ENCODE measurements at places on chromosomes 1 and 21. TPM values are rescaled to one million over a fixed set of nuclear protein-coding genes. Genes with fewer than 3 reads are reported as not detected.

Gene MRPS6
- 26.9 TPM for total RNA-seq

Gene IL12RB2
- not detected for total RNA-seq

DNA sequence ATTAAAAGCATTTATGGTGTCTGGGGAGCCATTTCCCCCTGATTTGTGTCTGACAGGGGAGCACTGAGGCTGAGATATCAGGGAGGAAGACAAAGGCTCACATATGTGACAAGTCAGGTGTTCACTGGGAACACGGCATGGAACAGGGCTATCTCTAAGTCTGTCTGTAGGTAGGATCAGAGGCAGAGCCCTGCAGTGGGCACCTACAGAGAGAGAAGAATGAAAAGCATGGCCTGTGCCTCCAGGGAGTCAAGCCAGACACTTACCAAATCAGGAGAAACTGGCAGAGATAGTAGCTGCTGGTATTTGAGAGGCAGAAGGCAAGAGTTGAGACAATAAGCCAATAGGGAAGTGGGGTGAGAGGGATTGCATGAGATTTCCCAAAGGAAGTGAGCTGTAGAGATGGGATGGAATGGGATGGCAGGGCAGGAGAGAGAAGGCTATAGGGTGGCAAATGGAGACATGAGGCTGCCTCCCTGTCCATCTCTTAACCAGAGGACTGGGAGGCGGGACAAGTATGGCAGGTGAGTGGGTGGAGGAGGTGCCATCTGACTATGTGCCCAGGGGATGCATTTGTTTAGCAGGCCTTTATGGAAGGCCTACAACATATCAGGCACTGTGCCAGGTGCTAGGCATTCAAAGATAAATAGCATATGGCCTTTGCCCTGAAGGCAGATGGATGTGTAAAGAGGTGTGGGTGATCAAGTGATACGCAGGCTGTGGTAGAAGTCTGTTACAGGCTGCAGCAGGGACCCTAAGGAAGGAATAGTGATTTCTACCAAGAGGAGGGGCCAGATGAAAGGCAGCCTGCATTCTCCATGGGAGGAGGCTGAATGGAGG, 136.2 kb upstream of the IPO9 start:
- no peak for DNase-seq

DNA sequence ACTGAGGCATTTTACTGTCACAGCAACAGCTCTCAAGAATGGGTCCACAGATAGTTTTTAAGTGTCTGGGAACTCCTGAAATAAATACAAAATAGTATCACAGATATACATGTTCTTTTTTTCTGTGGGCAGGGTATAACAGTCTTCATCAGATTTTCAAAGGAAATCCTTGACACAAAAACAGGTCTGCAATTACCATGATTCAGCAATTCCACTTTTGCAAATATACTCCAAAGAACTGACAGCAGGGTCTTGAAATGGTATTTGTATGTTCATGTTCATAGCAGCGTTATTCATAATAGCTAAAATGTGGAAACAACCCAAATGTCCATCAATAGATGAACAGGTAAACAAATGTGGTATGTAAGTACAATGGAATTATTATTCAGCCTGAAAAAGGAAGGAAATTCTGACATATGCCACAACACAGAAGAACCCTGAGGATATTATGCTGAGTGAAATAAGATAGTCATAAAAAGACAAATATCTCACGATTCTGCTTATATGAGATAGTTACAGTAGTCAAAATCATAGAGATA, 85.0 kb downstream of the EPS15 start:
- no peak for DNase-seq

Gene FCGR1A
- not detected for total RNA-seq

Data from HepG2 (cell line).